Stimulated activated CD8-positive, alpha-beta memory T cell treated with anti-CD3 and anti-CD28 coated beads, Interleukin-15, amount 100 ng/mL, for 48 hours (primary cell): ENCODE measurements at places on chromosomes 1 and 21.

DNA sequence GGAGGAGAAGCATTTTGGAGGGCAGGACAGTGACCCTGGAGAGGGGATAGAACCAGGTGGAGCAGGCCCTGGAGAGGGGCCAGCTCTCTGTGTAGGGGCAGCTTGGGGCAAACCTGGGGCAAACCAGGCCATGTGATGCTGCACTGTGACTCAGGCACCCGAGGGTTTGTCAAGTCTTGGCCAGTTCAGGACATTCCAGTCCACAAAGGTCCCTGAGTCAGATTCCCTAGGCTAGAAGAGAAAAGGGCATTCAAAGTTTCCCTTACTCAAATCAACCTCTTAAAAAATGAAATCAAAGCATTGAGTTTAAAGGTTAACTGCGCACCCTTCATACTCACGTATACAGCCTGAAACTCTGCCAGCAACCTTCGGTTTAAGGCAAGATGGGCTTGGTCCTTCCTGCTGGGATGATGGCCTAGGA, 25.2 kb upstream of the PLA2G2C start:
- no peak for DNase-seq

- no peak for DNase-seq
Observed at GRCh38 chr1:212062832-212063438, 27.4 kb downstream of the DTL start.

- DNase-seq = no peak
Observed at GRCh38 chr1:64986903-64987871, 20.8 kb upstream of the JAK1 start.

- no peak for DNase-seq
Observed at GRCh38 chr1:186102547-186103148, 272.4 kb downstream of the TPR start.

- DNase-seq = no peak
Observed at GRCh38 chr21:45763074-45763473, 119.5 kb downstream of the PCBP3 start.
